Fibroblast of villous mesenchyme (primary cell): ENCODE measurements at places on chromosomes 4 and X. TPM values are rescaled to one million over a fixed set of nuclear protein-coding genes. Genes with fewer than 3 reads are reported as not detected.

Gene CNOT6L
- total RNA-seq: 13.5 and 14.2 TPM in 2 replicates

- no peak for DNase-seq
These were observed 210.9 kb upstream of the NHS start for GRCh38 chrX:17164079-17164478.

- peak; percentile 44 for DNase-seq
These were observed 160.4 kb downstream of the CPEB2 start for GRCh38 chr4:15162465-15163283.

DNA sequence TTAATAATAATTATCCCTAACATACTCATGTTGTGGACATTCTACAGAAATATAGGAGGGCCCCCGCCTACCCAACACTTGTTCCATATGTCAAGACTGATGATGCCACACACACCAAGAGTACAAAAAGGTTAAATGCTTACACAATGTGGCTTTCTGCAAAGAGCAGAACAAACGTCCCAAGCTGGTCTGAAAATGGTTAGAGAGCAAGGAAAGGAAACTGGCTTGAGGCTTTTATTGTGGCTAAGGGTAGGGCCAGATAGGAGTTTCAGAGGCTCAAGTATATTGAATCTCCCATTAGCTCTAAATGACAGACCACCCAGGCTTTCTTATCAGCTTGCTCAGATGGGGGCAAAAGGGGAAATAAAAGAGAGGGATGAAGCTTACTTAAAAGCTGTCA is 134.1 kb upstream of the C1QTNF7 start:
- no peak for DNase-seq

DNA sequence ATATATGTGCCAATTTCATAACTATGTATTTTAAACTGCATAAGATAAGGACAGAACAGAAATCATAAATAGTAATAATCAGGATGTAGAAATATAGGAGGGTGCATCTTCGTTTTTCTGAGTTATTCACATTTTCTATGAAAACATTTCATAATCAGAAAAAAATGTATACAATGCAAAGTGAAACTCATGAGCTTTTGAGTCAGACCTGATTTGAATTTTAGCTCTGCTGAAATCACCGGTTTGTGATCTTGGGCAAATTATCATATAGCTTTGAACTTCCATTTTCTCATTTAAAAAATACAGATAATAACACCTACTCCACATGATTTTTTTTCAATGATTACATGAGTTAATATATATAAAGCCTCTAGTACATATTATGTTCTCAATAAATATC is 106.9 kb downstream of the KDR start:
- DNase-seq: no peak
